ENCODE measurements at places on chromosomes 3 and 15.

DNA sequence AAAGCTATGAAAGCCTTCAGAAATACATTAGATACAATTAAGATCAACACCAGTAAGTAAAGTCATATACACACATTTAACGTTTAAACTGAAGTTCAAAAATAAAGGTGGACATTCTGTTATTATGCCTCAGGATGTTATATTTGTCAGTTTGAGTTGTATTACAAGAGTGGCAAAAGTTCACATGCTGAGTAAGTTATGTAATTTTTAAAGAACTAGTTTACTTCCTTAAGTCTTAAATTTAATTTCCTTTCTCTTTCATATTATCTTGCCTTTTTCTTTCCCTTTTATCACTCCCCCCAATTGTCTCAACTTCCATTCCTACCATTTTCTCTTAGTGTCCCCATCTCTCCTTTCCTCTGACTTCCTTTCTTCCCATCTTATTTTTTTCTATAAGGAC, 4.9 kb upstream of the GPR87 start:
- DNase-seq, result no peak

GRCh38 chr15:59140422-59141226, 35.7 kb downstream of the CCNB2 start:
- no peak for DNase-seq

DNA sequence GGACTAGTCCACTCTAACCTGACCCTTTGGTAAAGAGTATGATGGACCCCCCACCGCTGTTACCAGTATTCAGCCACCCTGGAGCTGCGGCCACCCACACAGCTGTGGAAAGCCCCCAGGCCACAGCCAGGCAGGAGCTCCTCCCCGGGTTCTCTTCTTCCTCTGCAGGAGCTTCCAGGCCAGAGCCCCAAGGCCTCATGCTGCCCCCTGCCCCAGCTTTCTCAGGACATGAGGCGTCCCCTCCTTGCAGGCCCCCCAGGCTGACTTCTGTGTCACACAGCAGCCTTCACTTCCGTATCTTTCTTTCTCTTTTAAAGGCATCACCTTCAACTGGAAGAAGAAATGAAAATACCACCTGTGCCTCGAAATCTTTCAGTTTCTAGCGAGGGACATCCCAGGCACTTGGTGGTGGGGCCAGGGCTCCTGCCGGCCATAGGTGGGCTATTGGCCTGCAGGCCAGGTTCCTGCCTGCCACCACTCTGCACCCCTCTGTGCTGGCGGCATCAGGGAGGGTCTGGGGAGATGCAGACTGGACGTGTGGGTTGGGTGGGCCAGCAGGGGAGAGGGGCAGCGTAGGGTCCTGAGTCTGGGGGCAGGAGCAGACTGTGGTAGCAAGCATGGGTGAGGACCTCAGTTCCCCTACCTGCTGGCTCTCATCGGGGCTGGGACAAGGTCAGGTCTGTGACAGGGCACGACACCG, 19.9 kb downstream of the KLF13 start:
- DNase-seq, result no peak

DNA sequence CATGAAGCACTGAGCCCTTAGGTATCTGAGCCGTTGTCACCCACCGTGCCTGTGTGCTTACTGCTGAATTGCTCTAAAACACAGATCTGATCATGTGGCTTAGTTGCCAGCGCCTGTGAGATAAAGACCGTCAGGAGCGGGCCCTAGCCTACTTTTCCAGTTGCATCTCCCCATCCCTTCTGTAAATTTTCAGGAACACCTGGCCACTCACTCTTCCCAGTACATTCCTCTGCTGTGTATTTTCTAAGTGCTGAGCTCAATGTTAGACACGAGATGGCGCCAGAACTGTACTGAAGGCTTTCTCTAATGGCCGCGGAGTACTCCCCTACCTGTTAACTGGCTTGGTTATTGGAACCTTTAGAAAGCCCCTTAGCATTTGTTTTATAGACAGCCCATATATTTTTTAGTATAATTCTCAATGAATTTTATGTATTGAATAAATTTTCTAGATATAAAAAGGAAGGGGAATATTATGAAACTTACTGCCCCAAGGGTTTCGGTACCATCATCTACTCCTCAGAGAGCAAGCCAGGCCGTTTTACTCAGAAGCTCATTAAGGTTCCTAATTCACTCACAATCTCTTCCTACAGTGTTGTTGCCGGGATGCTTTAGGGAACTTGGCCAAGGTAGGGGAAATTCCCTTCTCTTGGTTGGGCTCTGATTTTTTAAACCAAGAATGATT, 16.7 kb upstream of the WNT7A start:
- peak; percentile 62 for DNase-seq

GRCh38 chr15:66422347-66422746, 35.6 kb downstream of the MAP2K1 start:
- DNase-seq, result no peak
